ENCODE measurements at places on chromosomes 4 and X.

DNA sequence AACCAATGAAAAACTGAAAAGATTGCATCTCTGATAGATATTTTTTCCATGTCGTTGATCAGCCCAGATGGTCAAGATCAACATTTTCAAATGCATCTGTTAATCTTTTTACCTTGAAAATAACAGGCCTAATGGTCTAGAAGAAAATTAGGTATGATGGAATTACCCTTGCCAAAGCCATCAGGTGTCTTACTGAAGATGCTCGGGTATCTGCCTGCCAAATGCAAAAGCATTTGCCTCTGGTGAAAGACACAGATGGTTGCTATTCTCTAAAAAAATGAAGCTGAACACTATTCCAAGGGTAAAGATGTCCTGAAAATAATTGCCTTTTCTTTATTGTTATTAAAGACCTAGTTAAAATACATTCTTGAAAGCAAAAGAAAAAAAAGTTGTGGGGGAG, 126.0 kb downstream of the FNIP2 start:
- no peak for DNase-seq

DNA sequence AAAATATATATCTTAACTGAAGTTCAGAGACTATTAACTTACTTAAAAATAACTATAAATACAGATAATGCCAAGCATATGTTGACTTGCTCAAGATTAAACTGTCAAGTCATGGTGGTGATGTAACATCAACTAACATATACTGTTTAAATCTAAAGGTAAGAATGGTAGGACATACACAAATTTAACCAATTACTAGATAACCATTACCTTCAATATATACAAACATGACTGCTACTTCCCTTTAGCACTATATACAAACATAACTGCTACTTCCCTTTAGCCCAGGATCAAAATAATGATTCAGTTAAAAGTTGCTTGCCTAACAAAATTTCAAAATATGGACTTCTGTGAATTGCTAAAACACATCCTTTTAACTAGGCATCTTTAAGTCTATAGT, 14.9 kb downstream of the HNRNPD start:
- no peak for DNase-seq

GRCh38 chr4:149426461-149426860, 389.2 kb downstream of the IQCM start:
- DNase-seq, result no peak

GRCh38 chr4:168886351-168886750, 123.7 kb downstream of the CBR4 start:
- DNase-seq, result no peak

DNA sequence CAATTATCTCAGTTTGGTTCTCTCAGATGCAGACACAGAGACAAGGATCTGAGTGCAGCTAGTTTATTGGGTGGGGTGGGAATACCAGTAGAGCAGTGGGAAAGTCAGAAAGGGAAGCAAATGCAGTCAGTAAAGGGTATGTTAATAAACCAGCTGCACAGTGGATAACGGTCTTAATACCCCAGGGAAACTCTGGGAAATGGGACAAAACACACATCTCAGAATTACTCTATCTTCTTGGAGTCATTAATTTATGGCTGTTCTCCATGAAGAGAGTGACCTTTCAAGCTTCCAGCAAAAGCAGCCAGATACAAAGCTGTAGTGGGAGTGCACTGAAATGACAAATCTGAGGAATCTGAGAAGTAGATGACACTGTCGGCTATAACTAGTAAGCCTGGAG, 73.3 kb upstream of the NALF2 start:
- DNase-seq, result no peak

DNA sequence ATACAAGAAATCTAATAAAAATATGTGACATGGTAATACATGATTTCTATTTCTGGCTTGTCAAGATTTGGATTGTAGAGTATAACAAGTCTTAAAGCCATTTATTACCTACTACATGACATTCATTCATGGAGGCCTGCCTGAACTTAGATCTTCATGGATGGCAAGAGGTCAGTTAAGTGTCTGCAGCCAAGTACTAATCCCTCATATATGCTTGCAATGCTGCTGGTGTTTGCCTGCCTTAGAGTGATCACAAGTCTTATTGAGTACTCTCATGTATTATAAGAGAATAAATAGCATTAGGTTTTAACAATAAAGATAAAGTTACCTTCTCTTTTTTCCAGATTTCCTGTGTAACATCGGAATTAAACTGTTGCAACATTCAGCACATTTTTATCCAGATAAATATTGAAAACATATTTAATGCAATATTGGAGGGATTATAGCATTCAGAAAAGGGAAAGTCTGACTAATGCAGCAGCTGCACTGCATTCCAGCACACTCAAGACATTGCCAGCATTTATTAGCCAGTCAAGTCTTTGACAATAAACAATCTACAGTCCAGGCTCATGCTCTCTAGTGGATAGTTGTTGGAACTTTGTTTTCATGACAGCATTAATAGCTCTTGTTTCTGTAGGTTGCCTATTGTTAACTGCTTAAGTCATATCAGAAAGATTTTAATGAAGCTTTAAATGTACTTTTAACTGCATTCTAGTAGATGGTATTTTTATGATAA, 737.1 kb downstream of the FAT4 start:
- no peak for DNase-seq

GRCh38 chr4:147355847-147356246, 125.0 kb upstream of the EDNRA start:
- DNase-seq, result no peak

- DNase-seq, result no peak
These were observed 210.9 kb upstream of the ATOH1 start for GRCh38 chr4:93617606-93618005.

Data from HT-29 (cell line).